Posterior vena cava (tissue), 2 donors: ENCODE measurements at places on chromosomes 11 and 22. TPM values are rescaled to one million over a fixed set of nuclear protein-coding genes. Genes with fewer than 3 reads are reported as not detected.

DNA sequence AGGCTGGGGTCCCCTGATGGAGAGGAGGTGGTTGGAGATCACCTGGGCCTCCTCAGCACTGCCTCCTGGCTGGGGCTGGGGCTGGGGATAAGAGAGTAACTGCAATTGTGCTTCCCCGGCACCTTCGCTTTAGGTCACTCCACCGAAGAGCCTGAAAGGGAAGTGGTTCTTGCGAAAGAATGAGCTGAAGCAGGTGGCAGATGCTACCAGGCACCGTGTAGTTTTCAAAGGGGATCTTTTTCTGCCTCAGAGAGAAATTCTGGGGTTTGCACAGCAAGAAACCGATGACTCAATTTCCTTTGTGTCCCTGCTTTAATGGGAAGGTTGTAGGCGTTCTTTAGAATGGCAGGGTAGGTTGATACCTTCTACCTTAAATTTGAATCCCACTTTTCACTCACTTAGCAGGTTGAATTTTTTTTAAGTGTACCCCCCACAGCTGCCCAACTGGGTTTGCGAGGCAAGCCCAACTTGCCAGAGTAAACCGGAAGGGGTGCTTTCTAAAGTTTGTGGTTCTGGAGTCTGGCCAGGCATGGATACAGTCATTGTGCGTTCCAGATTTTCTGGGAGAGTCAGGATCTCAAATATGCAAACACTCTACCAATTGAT, 5.3 kb downstream of the CD44 start:
- no peak for DNase-seq

- DNase-seq = no peak
Measured at GRCh38 chr22:46036558-46037408, 59.8 kb upstream of the WNT7B start.

DNA sequence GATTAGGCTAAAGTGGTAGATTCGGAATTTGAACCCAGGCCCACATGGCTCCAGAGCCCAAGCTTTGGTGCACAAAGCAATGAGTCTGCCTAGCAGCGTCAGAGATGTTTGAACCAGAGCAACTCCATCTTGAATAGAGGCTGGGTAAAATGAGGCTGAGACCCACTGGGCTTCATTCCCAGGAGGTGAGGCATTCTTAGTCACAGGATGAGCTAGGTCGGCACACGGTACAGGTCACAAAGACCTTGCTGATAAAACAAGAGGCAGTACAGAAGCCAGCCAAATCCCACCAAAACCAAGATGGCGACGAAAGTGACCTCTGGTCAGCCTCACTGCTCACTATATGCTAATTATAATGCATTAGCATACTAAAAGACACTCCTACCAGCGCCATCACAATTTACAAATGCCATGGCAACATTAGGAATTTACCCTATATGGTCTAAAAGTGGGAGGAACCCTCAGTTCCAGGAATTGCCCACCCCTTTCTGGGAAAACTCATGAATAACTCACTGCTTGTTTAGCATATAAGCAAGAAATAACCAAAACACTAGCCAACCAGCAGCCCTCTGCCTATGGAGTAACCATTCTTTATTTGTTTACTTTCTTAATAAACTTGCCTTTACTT, 40.3 kb upstream of the DAGLA start:
- DNase-seq = no peak

Gene TCN1
- total RNA-seq = not detected

DNA sequence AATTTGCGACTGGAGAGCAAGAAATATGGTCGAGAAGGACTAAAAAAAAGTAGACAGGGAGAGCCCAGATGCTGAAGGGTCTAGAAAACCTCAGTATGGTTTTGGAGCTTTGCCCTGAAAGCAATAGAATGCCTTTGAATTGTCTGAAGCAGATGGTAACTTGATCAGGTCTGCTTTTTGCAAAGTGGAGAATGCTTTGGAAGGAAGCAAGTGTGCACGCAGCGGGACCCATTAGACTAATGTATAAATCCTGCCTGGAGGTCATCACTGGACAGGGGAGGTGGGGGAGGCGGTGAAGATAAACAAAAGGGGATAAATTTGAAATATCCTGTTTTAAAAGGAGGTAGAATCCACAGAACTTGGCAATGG, 757 bp upstream of the HINFP start:
- DNase-seq = no peak
